Stimulated activated naive CD8-positive, alpha-beta T cell treated with anti-CD3 and anti-CD28 coated beads, Interleukin-15, amount 100 ng/mL, for 72 hours (primary cell): ENCODE measurements at places on chromosomes 3 and 15.

DNA sequence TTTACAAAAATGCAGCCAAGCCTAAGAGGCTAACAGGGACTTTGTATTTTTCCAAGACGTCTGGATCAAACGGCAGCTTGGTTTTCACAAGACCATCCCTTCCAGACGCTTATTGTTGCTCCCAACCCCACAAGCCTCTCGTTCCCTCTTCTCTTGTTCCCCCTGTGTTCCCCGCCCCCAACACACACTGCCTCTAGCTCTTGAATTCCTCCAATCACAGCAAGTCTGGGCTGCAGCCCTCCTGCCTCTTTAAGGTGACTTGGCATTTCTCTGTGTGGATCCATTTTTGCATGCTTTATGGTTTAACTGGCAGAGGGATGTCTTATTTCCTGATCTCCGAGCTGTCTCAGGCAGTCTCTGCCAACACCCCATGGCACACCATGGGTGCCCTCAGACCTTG, 182.2 kb downstream of the ABHD5 start:
- no peak for DNase-seq

- no peak for DNase-seq
Observed at GRCh38 chr3:71893122-71893521, 108.2 kb upstream of the PROK2 start.

GRCh38 chr3:16386561-16386960, 121.5 kb downstream of the OXNAD1 start:
- no peak for DNase-seq

GRCh38 chr3:50648313-50648712, 26.4 kb upstream of the DOCK3 start:
- no peak for DNase-seq

DNA sequence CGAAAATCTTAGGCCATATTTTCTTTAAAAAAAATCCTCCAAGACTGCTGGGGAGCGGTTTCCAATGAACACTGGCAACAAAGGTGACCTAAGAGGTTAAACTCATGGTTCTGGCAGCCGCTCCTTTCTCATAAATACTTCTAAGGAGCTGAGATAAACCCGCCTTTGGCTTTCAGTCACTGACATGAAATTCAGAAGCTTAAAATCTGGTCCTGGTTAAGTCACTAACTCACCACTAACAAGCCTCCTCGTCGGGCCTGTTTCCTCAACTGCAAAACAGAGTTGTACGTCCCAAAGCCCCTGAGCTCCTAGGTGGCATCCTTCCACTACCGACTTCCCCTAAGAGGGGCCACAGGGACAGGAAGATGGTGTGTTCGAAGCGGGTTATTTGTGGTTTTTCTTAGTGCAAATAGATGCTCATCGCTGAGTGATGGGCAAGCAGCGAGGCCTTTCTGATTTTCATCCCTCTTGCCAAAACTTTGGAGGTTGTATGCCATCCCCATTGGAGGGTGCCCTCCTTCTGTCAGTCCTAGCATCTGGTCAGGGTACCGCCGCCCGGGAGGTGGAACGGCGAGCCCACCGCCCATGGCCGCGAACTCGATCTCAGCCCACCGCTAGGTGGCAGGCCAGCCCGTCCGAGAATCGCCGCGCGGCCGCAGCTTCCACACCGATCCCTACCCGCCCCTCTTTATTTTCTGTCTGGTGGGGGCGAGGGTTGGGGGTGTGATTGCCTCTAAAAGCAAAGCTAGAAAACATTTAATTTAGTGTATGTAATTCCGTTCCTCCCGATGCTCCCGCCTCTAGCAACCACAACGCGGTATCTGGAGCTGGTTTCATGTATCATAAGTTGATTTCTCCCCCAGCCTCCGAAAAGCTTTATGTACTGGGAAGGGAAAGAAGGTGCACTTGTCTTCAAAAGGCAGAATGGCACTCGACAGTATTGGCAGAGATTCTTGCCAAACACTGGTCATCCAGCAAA, 4.6 kb downstream of the BCL6 start:
- peak; percentile 80 for DNase-seq

DNA sequence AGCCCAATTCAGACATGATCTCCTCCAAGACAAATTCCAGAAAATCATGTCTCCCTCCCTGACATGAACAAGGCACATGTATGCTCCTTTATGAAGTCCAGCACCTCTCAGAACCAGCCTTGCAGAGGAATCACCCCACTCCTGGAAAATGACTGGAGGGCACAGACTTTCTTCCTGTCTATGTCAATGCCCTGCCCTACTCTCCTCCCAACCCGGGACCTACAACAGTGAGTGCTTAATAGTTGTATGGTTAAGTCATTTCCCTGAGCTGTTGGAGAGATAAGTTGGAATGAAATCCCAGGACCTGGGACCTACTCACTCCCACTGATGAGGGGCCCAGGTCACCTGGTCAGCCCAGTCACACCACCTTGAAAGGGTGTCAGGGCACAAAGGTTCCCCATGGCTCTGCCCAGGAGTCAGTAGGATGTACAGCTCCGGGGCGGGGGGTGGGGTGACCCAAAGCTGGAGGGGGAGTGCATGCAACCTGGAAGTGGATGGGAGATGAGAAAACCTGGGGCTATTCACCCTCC, 80.1 kb upstream of the HERC1 start:
- no peak for DNase-seq

DNA sequence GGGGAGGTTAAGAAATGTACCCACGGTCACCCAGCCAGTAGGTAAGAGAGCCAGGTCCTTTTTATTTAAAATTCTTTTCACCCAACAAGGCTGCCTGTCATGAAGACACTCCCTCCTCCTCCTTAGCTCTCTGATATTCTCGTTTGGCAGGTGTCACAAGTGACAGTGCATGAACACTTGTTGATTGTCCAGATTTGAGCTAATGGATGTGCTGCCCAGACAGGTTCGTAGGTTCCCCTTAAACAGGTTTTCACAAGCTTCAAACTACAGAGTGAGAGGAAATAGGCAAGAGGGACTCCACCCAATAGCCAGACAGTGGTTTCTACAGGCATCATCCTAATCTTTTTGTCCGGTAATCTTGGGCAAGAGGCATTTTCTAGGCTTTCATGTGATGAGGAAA, 32.2 kb downstream of the ATP13A4 start:
- DNase-seq, result no peak

- no peak for DNase-seq
Observed at GRCh38 chr15:83250781-83251180, 33.7 kb downstream of the BNC1 start.

DNA sequence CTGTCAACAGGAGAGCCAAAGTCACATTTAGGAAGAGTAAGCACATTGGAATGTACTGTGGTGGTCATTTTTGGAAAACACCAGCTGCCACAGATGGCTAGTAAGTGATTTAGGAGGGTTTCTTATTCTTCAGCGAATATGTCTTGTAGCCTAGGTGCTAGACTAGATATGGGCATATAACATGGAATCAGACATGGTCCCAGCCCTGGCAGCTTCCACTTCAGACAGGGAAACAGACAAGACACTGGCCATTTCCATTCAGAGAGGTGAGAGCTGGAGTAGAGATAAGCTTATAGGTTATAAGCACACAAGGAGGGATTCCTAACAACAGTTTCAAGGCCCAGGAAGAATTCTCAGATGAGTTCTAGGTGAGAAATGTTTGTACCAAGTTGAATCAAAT, 28.2 kb upstream of the BFSP2 start:
- DNase-seq, result no peak

DNA sequence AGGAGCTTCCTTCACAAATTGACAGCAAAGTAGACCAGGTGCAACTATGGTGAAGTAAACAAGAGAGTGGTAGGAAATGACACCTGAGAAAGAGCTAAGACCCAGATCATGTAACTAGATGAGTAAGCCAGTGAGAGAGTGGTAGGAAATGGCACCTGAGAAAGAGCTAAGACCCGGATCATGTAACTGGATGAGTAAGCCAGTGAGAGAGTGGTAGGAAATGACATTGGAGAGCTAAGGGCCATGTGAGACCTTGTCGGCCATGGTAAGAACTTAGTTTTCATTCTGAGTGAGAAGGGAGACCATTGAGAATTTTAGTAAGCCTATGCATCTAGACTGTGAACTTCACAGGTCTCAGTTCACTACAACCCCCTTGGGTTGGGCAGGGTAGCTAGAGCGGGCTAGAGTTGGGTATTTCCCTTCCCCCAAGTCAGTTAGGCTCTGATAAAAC, 5.4 kb upstream of the SENP7 start:
- peak; percentile 84 for DNase-seq

DNA sequence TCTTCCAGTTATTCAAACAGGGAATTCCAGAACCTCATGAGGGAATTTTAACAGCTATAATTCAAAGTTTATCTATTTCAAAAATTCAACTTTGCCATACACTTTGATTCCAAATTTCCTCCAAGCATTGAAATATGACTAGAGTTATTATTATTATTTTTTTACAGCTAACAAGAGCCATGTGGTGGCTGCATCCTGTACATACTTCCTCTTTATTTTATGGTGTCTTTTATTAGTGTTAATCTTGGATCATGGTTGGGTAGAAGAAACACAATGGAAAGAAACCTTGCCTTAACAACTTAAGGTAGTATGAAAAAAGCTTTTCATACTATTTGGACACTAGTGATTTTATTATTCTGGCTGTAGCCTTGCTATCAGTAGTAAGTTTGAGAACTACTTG, 52.7 kb downstream of the TFG start:
- no peak for DNase-seq

- DNase-seq, result no peak
Observed at GRCh38 chr15:82649226-82649999, 2.2 kb upstream of the CPEB1 start.

GRCh38 chr15:48896869-48897814, 19.2 kb downstream of the EID1 start:
- no peak for DNase-seq

GRCh38 chr3:141250342-141250741, 18.7 kb downstream of the PXYLP1 start:
- no peak for DNase-seq

- DNase-seq, result no peak
Observed at GRCh38 chr3:112017091-112017490, 17.4 kb upstream of the TMPRSS7 start.

DNA sequence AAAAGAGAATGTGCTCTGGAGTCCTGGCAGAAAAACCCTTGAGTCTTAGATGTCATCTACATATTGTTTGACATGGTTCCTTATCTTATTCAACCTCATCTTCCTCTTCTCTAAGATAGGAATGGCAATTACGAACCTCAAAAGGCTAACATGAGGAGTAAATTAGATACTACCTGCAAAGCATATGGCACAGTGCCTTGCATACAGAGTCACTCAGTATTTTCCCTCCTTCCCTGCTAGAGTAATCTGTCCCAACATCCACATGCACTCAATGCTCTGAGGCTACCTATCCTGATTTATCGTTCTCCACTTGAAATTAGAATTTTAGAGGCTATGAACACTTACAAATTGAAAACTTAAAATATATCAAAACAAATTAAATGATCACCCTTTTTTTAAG, 386.7 kb downstream of the RSL24D1 start:
- no peak for DNase-seq

GRCh38 chr3:131602011-131602779, 99.4 kb upstream of the MRPL3 start:
- DNase-seq, result no peak

- peak; percentile 6 for DNase-seq
Observed at GRCh38 chr3:42505849-42506410, 3.5 kb downstream of the VIPR1 start.

DNA sequence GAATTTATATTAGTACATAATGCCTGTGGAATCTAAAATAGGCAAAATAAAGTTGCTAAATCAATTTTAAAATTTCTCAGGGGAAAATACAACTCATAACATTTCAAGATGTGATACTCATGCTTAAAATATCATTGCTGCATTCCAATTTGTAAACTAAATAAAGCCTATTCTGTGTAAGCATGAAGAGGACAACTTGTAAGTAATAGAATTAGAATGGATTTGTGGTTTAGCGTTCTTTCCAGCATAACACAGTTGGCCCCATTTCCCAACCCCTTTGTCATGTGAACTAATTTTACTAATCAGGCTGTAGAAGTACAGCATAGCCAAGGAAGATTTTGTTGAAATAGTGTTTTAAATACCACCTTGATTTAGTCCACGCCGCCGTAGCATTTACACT, 437.2 kb downstream of the SI start:
- no peak for DNase-seq

DNA sequence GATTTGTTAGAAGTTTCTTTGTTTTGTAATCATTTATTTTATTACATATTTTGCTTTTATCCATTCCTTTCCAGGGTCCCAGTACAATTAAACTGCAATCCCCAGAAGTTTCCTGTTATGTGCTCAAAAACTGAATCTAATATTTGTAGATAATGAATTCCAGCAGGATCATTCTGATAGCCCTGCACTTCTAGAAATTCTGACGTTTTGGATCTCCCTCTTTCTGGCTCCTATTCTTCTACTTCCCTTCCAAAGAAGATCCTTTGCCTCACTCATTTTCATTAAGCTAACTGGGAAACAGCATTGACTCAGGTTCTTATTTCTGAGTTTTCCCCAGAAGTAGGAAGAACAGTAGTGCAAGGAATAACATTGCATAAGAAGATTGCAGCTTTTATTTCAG, 9.9 kb downstream of the P3H2 start:
- no peak for DNase-seq

- no peak for DNase-seq
Observed at GRCh38 chr15:69158201-69158842, 2.1 kb upstream of the GLCE start.

DNA sequence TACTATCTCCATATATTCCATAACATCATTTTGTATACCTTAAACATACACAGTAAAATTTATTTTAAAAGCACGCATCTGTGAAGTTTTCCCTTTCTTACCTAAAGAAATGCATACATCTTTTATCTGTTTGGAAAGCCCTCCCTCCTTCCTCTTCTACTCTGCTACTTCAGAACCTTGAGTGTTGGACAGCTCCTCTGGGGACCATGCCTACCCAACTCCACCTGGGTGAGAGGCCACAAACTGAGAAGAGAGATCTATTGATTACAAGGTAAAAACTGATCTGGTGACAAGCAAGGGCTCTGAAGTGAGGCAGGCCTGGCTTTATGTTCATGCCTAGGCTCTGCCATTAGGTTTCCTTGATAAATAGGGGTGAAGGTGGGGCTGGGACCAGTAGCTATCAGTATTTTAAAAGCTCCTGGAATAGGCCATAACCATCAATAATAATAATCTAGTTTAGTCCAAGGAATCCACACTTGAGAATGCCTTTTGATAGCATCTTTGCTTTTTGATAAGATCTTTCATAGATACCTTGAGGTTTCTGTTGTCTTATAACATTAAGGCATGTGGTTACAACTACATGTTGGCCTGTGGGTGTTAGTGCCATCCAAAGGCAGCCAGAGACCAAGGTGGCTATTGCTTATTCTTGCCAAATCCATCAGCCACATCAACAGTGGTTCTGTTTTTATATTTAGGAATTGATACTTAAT, 148.8 kb downstream of the KCNMB2 start:
- DNase-seq, result no peak

GRCh38 chr15:58440922-58441321, 9.1 kb downstream of the LIPC start:
- no peak for DNase-seq

DNA sequence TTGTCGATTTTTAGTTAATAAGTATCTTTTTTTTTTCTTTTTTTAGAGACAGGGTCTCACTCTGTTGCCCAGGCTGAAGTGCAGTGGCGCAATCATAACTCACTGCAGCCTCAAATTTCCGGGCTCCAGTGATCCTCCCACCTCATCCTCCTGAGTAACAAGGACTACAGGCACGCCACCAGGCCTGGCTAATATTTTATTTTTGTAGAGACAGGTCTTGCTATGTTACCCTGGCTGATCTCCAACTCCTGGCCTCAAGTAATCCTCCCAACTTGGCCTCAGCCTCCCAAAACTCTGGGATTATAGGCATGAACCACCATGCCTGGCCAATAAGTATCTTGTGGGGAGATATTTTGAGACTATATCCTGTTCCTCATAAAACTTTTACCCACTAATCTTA, 29.4 kb upstream of the ARID3B start:
- DNase-seq, result no peak
